Ovary (tissue), 10 donors: ENCODE measurements at places on chromosomes 11 and 22.
A peak's percentile ranks its signal among the peaks of the same experiment; 100 is the strongest.

DNA sequence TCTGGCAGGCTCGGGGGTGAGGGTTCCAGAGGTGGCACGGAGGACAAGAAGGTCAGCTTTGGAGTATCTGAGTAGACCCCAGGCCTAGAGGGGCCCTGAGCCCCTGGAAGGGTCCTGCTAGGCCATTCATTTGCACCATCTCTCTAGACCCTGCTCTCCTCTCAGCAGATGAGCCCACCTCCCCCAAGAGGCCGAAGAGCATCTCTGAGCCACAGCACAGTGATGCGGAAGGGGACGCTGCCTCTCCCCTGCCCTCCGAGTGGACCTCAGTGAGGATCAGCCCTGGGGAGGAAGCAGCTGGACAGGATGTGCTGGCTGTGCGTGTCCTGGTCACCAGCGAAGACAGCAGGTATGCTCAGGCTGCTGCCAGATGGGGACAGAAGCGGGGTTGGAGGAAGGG, 101.6 kb upstream of the PARVA start:
- no peak for DNase-seq

DNA sequence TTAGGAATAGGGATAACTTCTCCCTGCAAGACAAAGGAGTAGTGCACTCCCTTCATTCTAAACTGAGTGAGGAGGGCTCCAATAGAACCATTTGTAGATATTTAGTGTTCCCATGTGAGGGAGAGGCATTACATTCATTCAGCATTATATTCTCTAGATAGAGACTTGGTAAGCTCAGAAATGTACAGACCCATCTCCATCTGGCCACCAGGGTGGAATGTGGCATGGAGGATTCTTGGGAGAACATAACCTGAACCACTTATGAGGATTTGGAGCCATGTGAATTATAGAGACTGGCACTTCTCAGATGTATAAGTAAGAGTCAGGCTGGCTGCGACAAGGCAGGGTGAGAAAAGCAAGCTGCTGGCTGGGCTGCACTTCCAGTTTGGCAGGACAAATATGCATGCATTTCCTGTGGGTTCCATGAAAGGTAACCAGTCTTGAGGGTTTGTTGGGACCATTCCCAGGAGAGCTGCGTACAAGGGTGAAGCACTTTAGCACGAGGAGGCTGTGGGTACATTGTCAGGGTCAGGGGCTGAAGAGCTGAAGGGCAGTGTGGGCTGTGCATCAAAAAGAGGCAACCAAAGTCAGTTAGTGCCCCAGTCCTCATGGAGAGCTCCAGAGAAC, 9.2 kb downstream of the RRP8 start:
- DNase-seq: no peak

- no peak for DNase-seq
Observed at GRCh38 chr22:37776639-37777005, 31.1 kb upstream of the GCAT start.

- DNase-seq: peak; percentile 15
Observed at GRCh38 chr11:106482917-106483785, 405.7 kb downstream of the AASDHPPT start.

GRCh38 chr11:21806947-21807346, 385.9 kb upstream of the ANO5 start:
- no peak for DNase-seq

DNA sequence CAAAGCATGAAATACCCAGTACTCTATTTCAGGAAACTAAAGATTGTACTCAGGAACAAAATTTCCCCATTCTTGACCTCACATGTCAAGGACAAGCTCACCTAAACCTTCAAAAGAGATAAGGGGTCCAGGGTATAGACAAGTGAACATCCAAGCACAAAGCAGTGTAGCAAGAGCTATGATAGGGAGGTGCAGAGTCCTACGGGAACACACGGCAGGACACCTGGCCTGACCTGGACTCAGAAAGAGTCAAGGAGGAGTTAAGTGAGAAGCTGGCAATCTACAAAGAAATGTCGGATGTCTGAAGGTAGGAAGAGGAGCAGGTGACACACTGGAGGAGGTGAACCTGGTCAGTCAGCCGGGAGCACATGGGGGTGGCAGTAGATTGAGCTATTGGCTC, 67.1 kb upstream of the LDLRAD3 start:
- no peak for DNase-seq

DNA sequence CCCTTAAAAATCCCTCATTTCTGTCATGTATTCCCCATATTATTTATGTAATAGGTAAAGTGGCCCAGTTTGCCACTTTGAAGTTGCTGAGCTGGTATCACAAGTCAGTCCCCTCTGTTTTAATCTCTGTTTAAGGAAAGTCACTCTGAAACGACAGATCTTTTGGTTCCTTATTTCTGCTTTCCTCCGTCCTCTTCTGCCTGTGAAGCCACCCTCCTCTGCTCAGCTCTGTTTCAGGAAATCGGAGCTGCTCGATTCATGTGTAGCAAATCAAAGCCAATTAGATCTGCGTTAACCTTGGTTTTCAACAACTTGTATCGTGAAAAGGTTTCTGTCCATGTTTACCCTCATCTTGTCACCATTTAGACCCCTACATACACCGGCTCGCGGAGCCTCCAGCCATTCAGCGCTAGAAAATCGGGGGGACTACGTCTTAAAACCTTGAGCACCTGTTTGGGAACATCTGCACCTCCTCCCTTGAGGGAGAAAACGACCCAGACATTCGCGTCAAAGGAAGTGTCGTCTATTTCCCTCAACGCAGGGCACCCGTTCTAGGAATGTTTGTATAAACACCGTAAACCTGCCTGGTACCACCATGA, 576 bp upstream of the SC5D start:
- DNase-seq: no peak

GRCh38 chr11:36467012-36467411, 43.1 kb downstream of the TRAF6 start:
- no peak for DNase-seq

DNA sequence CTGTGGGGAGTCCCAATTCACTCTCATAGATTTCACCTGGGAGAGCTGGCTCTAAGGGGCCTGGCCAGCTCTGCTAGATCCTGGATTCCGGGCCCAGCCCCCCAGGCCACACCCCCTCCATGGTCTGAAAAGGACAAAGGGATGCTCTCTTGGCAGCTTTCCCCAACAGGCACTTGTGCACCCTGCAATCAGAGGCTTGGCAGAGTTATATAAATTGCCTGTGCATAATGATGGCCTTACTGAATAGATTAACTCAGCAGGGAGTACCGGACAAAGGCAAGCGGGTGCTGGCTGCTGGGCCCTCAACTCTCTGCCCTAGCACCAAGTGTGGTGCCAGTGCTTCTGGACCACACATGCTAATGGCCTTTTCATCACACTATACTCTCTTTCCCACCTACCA, 461.6 kb downstream of the BUD13 start:
- no peak for DNase-seq

- no peak for DNase-seq
Observed at GRCh38 chr11:27847496-27847895, 147.2 kb upstream of the BDNF start.

DNA sequence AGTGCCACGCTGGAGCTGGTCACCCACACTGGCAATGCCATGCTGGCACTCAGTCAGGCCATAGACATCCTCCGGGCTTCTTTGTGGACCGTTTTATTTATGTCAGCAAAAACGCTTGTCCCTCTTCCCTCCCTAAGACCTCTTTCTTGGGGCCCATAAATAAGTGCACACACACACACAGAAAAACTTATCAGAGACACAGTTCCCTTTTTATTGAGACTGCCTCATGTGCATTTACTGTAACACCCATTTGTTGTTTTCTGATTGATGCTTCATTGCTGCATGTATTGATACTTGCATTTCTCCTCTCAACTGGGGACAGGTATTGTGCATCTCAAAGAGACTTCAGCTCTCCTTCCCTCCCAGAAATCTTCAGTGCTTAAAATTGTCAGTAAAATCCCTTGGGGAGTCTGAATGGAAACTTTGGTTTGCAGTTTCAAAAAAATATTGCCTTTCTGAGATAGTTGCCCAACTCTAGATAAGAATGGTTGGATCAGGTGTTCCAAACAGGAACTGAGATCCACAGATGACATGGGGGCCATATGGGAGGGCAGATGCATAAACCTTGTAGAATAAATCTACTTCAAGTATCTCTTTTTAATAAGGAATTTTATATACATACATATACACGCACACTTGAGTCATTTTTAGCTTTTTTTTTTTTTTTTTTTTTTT, 50.9 kb downstream of the PPP2R1B start:
- DNase-seq: no peak

DNA sequence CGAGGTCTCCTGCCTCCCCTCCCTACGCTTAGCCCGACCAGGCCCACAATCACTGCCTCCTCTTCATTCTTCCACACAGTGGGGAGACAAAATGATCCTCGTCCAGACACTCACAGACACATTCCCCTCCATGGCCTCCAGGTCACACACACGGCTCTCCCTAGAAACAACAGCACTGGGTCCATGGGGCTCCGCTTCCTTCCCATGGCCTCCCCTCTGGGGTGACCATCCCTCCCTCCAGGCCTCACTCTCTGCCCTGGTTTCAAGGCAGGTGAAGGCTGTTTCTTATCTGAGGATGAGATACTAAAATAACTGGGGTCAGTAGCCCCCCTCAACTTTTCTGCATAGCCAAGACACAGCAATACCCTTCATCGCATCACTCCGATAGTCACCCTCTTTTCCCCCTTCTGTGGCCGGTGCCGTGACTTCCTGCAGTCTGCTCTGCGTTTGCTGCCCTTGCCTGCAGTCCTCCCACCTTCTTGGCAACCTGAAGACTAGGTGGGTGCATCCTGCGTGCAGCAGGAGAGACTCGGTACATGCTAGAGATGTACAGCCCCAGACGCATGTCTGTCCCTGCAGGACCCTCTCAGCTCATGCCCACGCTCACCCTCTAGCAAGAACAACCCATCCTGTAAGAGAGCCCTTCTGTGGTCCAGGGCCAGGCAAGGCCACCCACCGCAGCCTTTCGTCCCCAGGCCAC, 55.8 kb downstream of the CD6 start:
- no peak for DNase-seq

GRCh38 chr22:49658902-49659280, 168.8 kb downstream of the BRD1 start:
- peak; percentile 0 for DNase-seq

DNA sequence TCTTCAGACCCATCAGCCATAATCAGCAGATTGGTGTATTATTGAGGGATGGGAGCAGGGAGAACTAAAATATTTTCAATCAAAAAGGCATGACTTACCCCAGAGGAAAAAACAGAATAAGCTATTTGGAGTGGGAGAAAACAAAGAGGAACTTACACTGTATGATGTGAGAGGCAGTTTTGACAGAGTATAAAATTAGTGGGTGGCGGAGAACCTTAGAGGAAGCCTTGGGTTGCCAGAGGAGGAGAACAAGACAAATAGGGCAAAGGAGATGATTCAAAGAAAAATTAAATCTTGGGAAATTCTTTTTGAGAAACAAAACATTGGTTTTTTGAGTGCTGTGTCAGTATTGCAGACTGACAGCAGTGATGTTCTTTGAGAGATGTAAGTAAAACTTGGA, 285.0 kb downstream of the C11orf87 start:
- DNase-seq: no peak

DNA sequence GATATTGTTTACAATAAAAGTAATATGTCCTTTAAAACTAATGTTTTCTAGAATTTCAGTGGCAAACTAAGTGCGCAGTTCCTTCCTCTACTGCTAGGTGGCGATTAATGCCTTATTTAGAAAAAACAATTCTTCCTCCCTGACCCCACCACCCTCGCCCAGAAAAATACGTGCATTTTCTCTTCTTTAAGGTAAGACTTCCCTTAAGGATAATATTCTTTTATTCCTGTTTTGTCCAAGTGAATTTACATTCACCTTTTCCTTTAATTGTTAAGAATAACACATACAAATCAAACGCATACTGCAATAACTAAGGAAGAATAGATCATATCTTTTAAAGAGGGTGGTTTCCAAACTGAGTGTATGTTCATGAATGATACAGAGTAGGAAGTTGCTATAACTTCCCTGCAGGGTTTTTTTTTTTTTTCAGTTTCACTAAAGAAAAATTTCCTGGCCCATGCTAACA, 17.0 kb upstream of the PSMA1 start:
- peak; percentile 22 for DNase-seq

DNA sequence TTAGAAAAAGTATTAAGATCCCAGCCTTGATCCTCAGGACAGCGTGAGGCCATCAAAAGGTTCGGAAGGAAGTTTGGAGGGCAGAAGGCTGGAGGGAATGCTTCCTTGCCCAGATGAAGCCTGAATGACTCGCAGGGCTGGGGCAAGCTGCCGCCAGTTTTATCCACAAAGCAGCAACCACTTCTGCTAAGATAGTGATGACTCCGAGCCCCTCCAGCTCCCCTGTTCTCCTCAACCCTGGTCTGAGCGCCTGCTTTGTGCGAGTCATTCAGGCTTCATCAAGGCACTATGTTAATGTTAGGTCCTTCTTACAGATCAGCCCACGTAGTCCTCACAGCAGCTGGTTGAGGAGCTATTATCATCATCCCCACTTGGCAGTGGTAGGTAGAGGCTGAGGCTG, 158.8 kb downstream of the COMMD9 start:
- no peak for DNase-seq

- DNase-seq: peak; percentile 52
Observed at GRCh38 chr11:94129512-94130297, 1.1 kb downstream of the PANX1 start.

DNA sequence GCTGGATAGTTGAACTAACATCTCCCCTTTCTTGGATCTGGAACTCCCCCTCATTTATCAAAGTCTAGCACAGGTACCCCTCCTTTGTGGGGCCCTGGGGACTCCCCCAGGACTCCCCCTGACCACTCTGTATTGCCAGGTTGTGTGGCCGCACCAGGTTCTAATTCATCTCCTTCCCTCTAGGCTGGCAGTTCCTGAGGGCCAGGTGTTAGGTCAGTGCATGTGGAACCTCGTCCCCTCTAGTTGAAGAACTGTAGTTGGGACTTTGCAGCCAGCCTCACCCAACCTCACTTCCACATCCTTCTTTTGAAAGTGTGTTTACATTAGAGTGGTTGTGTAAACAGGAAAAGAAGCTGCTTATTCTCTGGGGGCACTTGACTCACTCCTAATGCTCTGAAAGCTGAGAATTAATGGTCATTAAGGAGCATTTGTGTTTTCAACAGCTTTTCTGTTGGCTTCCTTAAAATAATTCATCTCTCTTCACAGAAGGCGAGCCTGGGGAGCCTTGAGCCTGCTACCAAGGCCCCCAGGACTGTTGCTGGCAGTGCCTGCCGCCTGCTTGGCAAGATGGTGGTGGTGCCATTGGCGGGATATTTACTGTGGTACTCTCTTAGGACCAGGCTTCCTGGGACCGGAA, 11.8 kb downstream of the UPB1 start:
- no peak for DNase-seq

DNA sequence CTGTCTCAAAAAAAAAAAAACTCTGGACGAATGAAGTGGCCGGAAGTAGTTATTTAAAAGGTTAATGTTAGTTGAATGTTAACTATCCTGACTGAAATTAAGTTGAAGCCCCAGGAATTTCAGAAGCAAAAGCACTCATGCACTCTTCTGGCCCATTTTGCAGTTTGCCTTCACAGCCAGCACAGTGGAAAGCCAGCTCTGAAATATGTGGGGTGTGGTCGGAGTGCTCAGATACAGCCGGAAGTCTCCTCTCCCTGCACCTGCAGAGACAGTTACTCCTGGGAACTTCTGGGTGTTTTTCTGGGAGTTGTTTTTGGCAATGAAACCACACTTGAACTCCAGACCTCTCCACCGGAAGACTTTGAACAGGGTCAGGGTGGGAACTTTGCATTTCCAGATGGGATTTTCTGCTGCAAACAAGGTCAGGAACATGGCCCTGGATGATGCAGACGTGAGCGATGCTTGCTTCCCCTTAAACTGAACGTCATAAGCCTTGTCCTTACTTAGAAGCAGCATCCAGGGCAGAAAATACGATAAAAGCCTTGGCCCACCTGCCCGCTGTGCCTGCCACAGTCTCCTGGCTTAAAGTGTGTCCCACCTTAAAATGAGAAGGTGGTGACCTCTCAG, 21.5 kb upstream of the CABP2 start:
- DNase-seq: no peak
